ENCODE measurements at places on chromosomes 12 and 14. TPM values are rescaled to one million over a fixed set of nuclear protein-coding genes. Genes with fewer than 3 reads are reported as not detected.

DBX2 gene
- 1.6 TPM for total RNA-seq

LRRK2 gene
- 11.6 TPM for total RNA-seq

HOXC11 gene
- not detected for total RNA-seq

REC8 gene
- 33.8 TPM for total RNA-seq

TSPAN8 gene
- not detected for total RNA-seq

SMCO3 gene
- total RNA-seq: not detected

PCED1B gene
- 1.3 TPM for total RNA-seq

RNFT2 gene
- 42.9 TPM for total RNA-seq

TM7SF3 gene
- total RNA-seq: 77.0 TPM

B4GALNT3 gene
- 4.7 TPM for total RNA-seq

EIF2S3B gene
- total RNA-seq: 0.94 TPM

AVPR1A gene
- total RNA-seq: 7.2 TPM

GZMH gene
- total RNA-seq: not detected

TRIM9 gene
- total RNA-seq: 107 TPM
